ENCODE measurements at places on chromosomes 5 and 9.

DNA sequence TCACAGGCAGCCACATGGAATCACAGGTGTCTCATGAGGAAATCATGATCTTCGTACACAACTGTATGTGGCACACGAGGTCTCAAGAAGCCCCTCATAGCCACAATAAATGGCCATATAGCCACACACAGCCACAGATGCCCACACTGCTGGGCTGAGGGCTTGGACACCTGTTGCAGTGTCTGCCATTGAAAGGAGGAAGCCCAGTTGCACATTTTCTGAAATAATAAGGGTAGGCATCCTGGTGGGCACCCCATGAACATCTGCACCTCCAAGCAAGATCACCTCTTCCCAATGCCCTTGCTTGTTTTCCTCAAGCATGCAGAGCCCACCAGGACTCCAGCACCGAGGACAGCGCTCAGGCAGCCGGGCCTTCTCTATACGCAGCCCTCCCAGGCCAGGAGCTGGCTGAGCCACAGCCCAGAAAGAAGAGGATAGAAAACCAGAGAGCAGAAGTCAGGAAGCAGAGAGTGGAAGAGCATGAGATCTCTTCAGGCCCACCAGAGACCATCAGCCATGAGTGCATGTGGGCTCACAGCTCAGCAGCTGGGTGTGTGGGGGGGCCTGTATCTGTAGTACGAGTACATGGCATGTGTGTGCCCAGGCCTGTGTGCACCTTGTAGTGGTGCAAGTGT lies 1.0 kb upstream of the ACSL6 start:
- no peak for DNase-seq

DNA sequence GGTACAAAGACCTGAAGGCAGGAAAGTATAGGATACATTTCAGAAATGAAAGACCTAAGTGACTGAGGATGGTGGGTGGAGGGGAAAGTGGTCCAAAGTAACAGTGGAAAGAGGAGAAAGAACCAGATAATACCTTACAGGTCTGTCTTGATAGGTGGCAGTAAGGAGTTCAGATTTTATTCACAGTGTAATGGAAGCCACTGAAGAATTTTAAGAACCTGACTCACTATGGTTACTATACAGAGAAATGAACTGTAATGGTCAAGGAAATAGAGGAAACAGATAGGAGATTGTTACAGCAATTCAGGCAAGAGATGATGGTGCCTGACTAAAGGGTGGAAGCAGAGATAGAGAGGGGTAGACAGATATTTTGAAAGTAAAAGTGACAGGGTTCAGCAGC lies 46.5 kb downstream of the EPB41L4A start:
- DNase-seq: no peak

GRCh38 chr5:78215972-78216371 lies 78.5 kb downstream of the AP3B1 start:
- no peak for DNase-seq

GRCh38 chr5:150778517-150779396 lies at the start of gene SMIM3:
Gene SMIM3, plus strand, starts transcription at chr5:150778757. Its CDS starts 16,684 bp downstream, at chr5:150795441.
- DNase-seq: no peak

DNA sequence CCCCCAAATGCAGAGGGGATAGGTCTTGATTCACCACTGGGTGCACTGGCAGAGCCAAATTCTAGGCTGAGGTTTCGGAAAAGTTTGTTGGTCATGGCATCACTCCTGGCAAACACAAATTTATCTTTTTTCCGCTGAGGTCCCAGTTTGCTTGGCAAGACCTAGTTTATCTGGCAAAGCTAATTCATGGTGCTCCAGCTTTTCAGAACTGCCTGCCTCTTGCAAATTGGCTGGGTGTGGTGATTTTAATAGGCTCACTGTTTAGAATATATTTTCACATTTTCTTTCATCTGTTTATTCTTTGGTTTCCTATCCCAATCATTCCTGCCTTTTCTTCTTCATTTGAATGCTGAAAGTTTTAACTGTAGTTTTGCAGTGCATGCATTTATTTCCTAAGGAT lies 50.5 kb upstream of the MAMDC2 start:
- no peak for DNase-seq

DNA sequence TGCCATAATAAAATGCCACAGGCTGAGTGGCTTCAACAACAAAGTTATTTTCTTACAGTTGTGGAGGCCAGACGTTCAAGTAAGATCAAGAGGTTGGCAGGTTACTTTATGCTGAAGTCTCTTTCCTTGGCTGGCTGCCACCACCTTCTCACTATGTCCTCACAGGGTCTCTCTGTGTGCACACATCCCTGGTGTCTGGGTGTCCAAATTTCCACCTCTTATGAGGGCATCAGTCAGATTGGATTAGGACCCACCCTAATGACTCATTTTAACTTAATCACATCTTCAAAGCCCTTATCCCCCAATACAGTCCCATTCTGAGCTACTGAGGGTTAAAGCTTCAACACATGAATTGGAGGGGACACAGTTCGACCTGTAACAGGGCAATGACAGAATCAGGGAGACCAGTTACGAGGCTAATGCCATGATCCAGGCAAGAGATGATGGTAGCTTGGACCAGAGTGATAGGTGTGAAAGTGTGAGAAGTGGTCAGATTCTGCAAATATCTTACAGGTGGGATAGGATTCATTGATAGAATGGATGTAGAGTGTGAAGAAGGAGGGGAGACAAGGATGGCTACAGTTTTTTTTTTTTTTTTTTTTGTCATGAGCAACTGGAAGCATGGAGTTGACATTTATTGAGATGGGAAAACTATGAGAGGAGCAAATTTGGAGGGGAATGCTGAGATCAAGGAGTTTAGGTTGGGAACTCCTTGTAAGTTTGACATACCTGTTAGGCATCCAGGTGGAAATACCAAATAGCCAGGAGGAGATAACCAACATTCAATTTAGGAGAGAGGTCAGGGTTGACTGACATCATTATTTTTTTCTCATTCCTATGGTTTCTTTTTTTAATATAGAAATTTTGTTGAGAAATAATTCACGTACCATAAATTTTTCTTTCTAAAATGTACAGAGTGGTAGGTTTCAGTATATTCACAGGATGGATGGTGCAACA lies 39.6 kb upstream of the FGF1 start:
- DNase-seq: no peak

- no peak for DNase-seq
Observed at GRCh38 chr5:33470544-33470943, 29.8 kb downstream of the TARS1 start.

Measured in D721Med (cell line).